Astrocyte (in vitro differentiated cells and primary cell): ENCODE measurements at places on chromosomes 16 and 17. TPM values are rescaled to one million over a fixed set of nuclear protein-coding genes. Genes with fewer than 3 reads are reported as not detected.

KRT12 gene
- total RNA-seq, result not detected in 2 replicates

CDRT15L2 gene
- total RNA-seq, result not detected in 2 replicates

CDIP1 gene
- total RNA-seq, result 56.9 and 64.7 TPM in 2 replicates

CDH13 gene
- 23.0 and 41.7 TPM in 2 replicates for total RNA-seq

BCL7C gene
- total RNA-seq, result 37.7 and 40.7 TPM in 2 replicates

CACNG5 gene
- not detected in 2 replicates for total RNA-seq

G6PC1 gene
- total RNA-seq, result not detected in 2 replicates

IL34 gene
- 0.34 and 0.38 TPM in 2 replicates for total RNA-seq

EPOP gene
- 2.4 and 4.1 TPM in 2 replicates for total RNA-seq

ACOX1 gene
- 56.8 and 61.3 TPM in 2 replicates for total RNA-seq

KLHL11 gene
- total RNA-seq, result 12.3 and 12.8 TPM in 2 replicates

APOBR gene
- total RNA-seq, result not detected in 2 replicates

PYY gene
- not detected in 2 replicates for total RNA-seq

NECAB2 gene
- total RNA-seq, result 0.32 and 1.1 TPM in 2 replicates

DNASE1 gene
- 16.2 and 16.9 TPM in 2 replicates for total RNA-seq

ITFG1 gene
- 52.7 and 58.9 TPM in 2 replicates for total RNA-seq

HOXB1 gene
- not detected in 2 replicates for total RNA-seq

CD19 gene
- total RNA-seq, result not detected in 2 replicates

MYH3 gene
- total RNA-seq, result 1.9 TPM in 2 replicates

RNF112 gene
- 0.36 and 0.96 TPM in 2 replicates for total RNA-seq

OTOP2 gene
- total RNA-seq, result not detected in 2 replicates

TP53 gene
- total RNA-seq, result 94.4 and 100 TPM in 2 replicates

KIAA0513 gene
- total RNA-seq, result 6.2 and 7.5 TPM in 2 replicates

CDH8 gene
- total RNA-seq, result 13.2 and 17.5 TPM in 2 replicates

HOXB2 gene
- 0.41 and 1.8 TPM in 2 replicates for total RNA-seq

COQ9 gene
- total RNA-seq, result 29.1 TPM in 2 replicates

CLUH gene
- 48.0 and 53.6 TPM in 2 replicates for total RNA-seq

RHBDL1 gene
- total RNA-seq, result 4.0 and 4.9 TPM in 2 replicates

BCAR1 gene
- 241 and 296 TPM in 2 replicates for total RNA-seq

OR3A2 gene
- total RNA-seq, result not detected in 2 replicates
